ENCODE measurements at places on chromosomes 16 and 17.
A peak's percentile ranks its signal among the peaks of the same experiment; 100 is the strongest.

GRCh38 chr16:27703121-27703520 lies 153.2 kb downstream of the KATNIP start:
- no peak for DNase-seq

DNA sequence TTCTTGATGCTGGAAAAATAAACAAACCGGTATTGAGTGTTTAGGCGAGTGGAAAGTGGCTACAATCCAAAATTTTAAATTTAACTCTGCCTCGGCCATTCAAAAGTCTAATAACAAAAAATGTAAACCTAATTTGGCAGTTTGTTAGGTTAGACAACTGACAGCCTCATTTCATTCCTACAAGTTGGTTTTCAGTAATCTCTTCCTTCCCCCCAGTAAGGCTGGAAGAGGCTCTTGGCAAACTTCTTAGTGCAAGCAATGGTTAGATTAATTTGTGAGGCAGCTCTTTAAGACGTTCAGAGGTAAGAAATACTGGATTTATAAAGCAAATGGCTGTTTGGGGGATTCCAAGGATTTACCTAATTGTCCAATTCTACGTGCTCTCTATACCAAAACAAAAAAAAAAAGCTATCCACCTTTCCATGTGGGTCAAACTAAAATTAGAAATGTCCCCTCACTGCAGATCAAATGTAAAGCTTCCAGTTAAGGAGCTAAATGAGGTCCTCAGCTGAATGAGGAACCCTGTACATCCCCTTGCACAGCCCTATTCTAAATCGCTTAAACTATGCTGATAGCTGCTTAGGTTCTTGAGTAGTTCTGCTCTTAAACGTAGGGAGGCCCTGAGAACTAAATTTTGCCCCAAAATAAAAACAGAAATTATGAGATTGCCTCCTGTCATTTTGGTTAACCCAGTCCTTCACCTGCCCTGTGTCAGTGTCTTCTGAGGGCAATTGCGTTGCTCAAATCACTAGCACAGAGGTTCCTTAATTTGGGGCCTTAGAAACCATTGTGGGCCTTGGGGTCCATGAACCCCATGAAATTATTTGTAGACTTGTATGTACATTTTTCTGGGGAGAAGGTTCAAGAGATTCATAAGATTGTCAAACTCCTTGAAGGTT lies 2.9 kb downstream of the HEXIM1 start:
- DNase-seq = no peak

GRCh38 chr17:21687136-21687953 lies 5.0 kb upstream of the KCNJ18 start:
- DNase-seq = no peak

DNA sequence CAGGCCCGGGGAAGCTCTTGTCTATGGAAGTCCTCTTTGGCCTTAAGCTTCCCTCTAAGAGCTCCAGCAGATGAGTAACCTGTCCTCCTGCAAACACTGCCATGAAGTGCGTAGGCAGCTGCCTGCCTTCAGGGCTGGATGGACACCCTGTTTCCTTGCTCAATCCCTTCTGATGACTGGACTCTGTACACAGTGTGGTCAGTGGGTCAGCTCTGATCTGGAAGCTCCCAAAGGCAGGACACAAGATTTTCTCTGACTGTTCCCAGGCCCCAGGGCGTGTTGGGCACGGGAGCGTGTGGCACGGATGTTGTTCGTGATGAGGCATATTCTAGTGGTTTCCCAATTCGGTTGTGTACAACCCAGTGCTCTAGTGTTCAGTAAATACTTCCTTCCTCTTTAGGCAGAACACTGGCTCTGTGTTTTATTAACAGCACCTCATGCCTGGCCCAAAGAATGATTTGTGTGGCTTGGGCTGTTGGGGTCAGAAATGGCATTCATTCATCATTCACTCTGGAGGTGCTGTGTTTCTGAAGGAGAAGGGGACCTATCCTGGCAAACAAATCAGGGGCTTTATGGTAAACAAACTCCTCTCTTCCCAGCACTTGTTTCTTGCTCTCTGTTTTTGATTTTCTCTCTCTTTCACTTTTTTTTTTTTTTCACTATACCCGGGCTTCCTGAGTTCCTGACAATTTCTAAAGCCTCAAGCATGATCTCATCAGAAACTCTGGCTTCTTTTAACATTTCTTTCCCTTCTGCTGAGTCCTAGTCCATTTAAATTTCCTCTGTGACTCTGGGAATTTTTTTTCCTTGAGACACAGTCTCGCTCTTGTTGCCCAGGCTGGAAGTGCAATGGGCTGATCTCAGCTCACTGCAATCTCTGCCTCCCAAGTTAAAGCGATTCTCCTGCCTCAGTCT lies 12.0 kb upstream of the RNF157 start:
- DNase-seq = no peak

DNA sequence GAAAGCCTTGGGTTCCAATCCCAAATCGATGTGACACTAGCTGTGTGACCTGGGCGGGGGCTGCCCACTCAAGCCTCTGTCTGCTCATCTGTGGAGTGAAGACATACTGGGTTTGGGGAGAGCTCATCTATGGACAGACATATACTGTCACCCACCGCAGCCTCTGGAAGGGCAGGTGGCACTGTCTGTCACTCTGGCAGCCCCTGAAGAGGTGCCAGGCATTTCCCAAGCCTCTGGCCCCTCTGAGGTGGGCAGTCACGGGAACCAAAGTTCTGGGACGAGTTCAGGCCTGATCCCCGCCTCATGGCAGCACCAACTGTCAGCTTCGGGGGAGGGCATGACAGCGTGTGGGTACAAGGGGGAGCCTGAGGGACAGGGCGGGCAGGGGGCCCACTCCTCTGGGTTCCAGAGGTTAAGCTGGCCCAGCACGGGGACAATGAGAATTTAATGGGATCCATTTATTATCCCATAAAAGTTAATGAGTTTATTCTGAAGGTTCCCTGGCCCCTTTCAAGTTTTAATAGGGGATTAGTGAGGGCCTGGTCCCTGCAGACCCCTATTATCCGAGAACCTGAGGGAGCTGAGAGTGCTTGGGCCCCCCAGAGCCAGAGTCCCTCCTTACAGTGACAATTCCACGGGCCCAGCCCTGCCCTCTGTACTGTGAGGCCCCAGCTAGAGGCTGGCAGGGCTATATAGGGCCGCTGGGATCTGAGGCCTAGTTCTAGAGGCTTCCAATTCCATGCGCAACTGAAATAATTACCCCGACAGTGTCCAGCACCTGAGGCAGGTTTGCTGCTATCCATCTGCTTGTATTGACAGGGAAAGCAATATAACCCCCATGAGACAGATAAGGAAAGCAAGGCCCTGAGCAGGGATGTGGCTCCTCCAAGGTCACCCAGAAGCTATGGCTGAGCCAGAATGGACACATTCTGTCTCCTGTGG lies 18.8 kb downstream of the SEZ6 start:
- no peak for DNase-seq

GRCh38 chr17:1275962-1276736 lies 3.3 kb upstream of the TRARG1 start:
- peak; percentile 55 for DNase-seq

GRCh38 chr17:46063241-46063640 lies 64.2 kb downstream of the STH start:
- DNase-seq = no peak

DNA sequence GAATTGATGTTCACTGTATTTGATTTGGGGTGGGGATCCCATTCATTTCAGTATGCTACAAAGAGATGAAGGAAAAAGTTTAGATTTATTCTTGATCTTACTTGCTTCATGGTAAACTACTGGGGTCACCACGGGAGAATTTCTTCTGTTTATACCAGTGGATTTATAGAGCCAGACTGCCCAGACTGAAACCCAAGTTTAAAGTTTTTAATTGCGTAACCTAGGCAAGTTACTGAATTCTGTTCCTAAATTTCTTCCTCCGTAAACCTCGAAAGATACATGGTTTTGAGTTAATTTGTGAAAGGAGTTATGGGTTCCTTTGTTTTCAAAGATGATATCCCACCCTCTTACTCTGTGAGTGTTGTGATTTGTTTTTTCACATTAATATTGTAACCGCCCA lies 26.4 kb downstream of the PIGL start:
- no peak for DNase-seq

DNA sequence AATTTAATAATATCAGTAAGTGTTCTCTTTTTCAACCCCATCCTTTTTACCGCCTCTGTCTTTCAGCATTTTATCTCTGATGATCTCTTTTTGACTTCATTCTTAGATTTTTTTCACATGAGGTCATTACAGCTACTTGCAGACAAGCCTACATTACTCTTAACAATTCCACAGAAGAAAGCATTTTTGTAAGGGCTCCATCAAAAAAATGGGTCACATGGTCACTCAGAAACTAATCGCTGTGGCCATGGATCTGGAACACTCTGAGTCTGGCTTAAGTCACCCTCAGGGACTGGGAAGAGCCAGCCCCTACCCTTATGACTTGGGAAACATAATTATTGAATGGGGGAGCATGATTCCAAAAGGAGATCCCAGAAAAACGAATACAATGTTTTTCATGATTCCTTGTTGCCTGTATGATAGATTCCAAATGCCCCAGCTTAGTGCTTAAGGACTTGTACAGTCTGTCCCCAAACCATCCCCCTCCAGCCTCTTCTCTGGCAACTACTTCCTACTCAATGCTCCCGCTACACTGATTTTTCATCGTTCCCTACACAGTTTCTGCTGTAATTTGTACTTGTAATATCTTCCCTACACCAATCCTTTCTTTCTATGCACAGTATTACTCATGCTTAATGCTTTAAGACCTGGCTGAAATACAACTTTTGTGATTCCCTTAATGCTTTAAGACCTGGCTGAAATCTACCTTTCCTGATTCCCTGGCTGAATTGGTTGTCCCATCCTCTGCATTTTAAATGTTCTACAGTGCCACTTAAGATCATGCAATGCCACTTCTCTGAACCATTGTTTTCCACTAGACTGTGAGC lies 457.8 kb downstream of the HS3ST4 start:
- no peak for DNase-seq

GRCh38 chr16:87060034-87060986 lies 256.9 kb downstream of the C16orf95 start:
- DNase-seq = no peak

GRCh38 chr17:29838961-29839360 lies 91.1 kb downstream of the SSH2 start:
- no peak for DNase-seq

DNA sequence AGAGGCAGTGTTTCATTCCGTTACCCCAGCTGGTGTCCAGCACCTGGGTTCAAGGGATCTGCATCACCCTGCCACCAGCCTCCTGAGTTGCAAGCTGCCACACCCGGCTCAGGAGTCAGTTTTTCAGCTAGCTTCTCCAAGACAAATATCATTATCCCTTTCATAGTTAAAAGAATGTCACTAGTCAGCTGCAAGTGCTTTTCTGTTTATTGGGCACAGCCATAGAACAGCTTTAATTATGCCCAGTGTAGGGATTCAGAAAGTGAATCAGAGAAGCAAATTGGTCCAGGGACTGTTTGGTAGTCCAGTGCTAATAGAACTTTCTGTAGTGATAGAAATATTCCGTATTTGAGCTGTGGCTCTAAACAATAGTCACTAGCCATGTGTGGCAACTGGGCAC lies 2.9 kb upstream of the AOC3 start:
- no peak for DNase-seq

DNA sequence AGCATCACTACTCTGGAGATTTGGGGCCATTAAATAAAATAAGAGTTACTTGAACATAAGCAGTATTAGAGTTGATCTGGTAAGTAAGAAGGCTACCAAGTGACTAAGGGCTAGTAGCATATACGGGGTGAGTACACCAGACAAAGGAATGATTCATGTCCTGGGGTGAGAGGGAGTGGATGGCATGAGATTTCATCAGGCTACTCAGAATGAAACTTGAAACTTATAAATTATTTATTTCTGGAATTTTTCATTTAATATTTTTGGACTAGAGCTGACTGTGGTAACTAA lies 2.3 kb downstream of the SLFN5 start:
- DNase-seq = no peak

- DNase-seq = no peak
Observed at GRCh38 chr17:77778636-77779489, 179.6 kb upstream of the TNRC6C start.

- no peak for DNase-seq
Observed at GRCh38 chr17:31308372-31309334, 5.2 kb downstream of the EVI2B start.

DNA sequence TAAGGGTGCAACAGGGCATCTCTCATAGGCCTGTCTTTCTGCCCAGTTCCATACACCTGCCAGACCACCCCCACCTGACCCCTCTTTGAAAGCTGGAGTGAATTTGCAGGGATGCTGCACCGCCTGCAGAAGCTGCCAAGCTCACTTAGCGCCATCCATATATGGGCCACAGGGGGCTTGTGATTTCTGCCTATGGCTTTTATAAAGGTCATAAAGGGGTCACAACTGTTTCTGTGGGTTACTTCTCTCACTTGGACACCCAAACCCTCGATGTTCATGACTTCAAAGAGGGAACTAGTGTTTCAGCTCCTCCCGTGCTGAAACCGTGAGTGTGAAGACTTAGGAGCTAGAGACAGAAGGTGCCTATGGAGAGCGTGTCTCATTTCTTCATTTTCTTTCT lies 23.9 kb upstream of the MEAK7 start:
- no peak for DNase-seq

DNA sequence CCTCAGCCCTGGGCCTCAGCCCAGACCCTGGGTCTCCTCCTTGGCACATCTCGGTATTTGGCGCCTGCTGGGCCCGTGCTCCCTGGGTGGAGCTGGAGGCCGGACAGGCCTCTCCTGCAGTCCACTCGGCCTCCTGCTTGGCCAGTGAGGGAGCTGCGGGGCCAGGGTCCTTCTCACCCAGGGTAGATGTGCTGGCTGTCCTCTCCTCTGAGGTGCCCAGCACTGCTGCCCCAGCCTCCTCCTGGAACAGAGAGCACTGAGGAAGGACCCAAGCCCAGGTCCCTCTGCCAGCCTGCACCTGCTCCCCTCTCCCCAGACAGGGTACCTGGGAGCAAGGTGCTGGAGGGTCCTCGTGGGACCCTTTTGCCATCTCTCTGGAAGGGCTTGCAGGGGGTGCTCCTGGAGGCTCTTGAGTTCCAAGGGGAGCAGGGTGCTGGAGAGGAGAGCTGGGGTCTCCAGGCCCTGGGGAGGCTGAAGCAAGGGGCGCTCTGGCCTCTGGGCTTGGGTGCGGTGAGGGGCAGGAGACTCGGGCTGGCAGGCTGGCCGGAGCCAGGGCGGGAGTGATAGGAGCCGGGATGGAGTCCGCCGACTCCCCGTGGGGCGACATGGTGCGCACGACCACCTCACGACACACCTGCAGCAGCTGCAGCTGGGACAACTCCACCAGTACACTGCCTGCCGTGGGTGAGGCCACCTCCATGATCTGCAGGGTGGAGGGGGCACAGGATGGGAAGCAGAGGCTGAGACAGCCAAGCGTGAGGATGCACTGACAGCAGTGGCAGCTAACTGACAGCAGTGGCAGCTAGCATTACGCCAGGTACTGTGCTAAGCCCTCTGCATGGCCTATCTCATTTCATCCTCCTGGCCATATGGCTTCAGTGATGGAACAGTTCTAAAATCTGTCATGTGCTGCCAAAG lies 17.8 kb downstream of the TSPOAP1 start:
- DNase-seq = no peak

- no peak for DNase-seq
Observed at GRCh38 chr17:28563475-28563874, 7.8 kb downstream of the PIGS start.

- no peak for DNase-seq
Observed at GRCh38 chr17:4785311-4786105, 656 bp downstream of the VMO1 start.
